A549 treated with Hydrocortisone at 1 μM for 4 hours (cell line): ENCODE measurements at places on chromosomes 16 and 17. TPM values are rescaled to one million over a fixed set of nuclear protein-coding genes. Genes with fewer than 3 reads are reported as not detected.

The ZNF263 gene
- total RNA-seq = 34.7 to 46.2 TPM (median 35.1 TPM) in 5 replicates

The CACNG3 gene
- total RNA-seq = not detected in 5 replicates

The CHST5 gene
- total RNA-seq = 0.16 to 0.35 TPM (median 0.29 TPM) in 3 of 5 replicates, not detected in the others

The GRAPL gene
- 0.12 to 0.22 TPM in 2 of 5 replicates, not detected in the others for total RNA-seq

The CCL3 gene
- not detected in 5 replicates for total RNA-seq

The KRT35 gene
- total RNA-seq = not detected in 5 replicates

The C17orf78 gene
- not detected in 5 replicates for total RNA-seq

The PDILT gene
- not detected in 5 replicates for total RNA-seq

The NEUROD2 gene
- not detected in 5 replicates for total RNA-seq

The TPSD1 gene
- not detected in 5 replicates for total RNA-seq

The GCGR gene
- 0.08 to 0.47 TPM (median 0.30 TPM) in 5 replicates for total RNA-seq

The DPEP1 gene
- total RNA-seq = 0.64 to 1.4 TPM (median 1.1 TPM) in 5 replicates

The KAT2A gene
- 41.3 to 45.4 TPM (median 44.6 TPM) in 5 replicates for total RNA-seq

The MT1A gene
- 22.0 to 34.8 TPM (median 26.9 TPM) in 5 replicates for total RNA-seq

The BCL6B gene
- total RNA-seq = not detected in 5 replicates

The UBN1 gene
- total RNA-seq = 24.8 to 29.0 TPM (median 26.5 TPM) in 5 replicates

The NHLRC4 gene
- 0.17 to 0.32 TPM (median 0.23 TPM) in 5 replicates for total RNA-seq

The WNT9B gene
- total RNA-seq = not detected in 5 replicates

The EVPL gene
- total RNA-seq = 14.7 to 18.8 TPM (median 16.8 TPM) in 5 replicates

The C17orf107 gene
- total RNA-seq = 0.17 to 0.31 TPM (median 0.25 TPM) in 5 replicates

The ST6GALNAC2 gene
- total RNA-seq = 0.23 to 0.58 TPM (median 0.53 TPM) in 5 replicates

The CCT6B gene
- total RNA-seq = 1.1 to 2.3 TPM (median 1.5 TPM) in 5 replicates

The TEKT3 gene
- 0.14 TPM in 1 of 5 replicates, not detected in the others for total RNA-seq

The CLEC18B gene
- total RNA-seq = 0.11 to 0.50 TPM (median 0.36 TPM) in 5 replicates

The CCDC40 gene
- total RNA-seq = 5.6 to 7.9 TPM (median 6.9 TPM) in 5 replicates

The KRTAP9-4 gene
- not detected in 5 replicates for total RNA-seq

The KRTAP2-1 gene
- not detected in 5 replicates for total RNA-seq

The CHST6 gene
- total RNA-seq = 0.10 to 0.27 TPM (median 0.16 TPM) in 5 replicates

The CACNG1 gene
- 0.08 to 0.21 TPM (median 0.13 TPM) in 5 replicates for total RNA-seq

The KRTAP9-8 gene
- not detected in 5 replicates for total RNA-seq

The SLC5A11 gene
- 0.22 to 0.51 TPM (median 0.36 TPM) in 5 replicates for total RNA-seq

The CAVIN1 gene
- total RNA-seq = 396 to 431 TPM (median 412 TPM) in 5 replicates

The HIC1 gene
- 1.2 to 2.0 TPM (median 1.5 TPM) in 5 replicates for total RNA-seq

The KRT33A gene
- total RNA-seq = not detected in 5 replicates

The TMEM114 gene
- not detected in 5 replicates for total RNA-seq

The VAT1L gene
- 0.03 to 0.07 TPM in 2 of 5 replicates, not detected in the others for total RNA-seq

The MPV17L gene
- total RNA-seq = 4.7 to 6.2 TPM (median 4.7 TPM) in 5 replicates

The ELOB gene
- 397 to 574 TPM (median 505 TPM) in 5 replicates for total RNA-seq

The TBC1D26 gene
- 0.07 TPM in 1 of 5 replicates, not detected in the others for total RNA-seq

The GPR179 gene
- total RNA-seq = 0.02 to 0.05 TPM (median 0.03 TPM) in 5 replicates

The OR3A1 gene
- not detected in 5 replicates for total RNA-seq

The EFCAB13 gene
- 1.3 to 2.4 TPM (median 1.9 TPM) in 5 replicates for total RNA-seq

The TLCD1 gene
- total RNA-seq = 29.1 to 47.2 TPM (median 43.1 TPM) in 5 replicates

The KRTAP3-1 gene
- 0.24 TPM in 1 of 5 replicates, not detected in the others for total RNA-seq

The NLRC3 gene
- 0.01 to 0.03 TPM in 2 of 5 replicates, not detected in the others for total RNA-seq

The PARD6A gene
- total RNA-seq = 1.5 to 2.4 TPM (median 2.2 TPM) in 5 replicates

The NKD1 gene
- total RNA-seq = 0.14 to 0.70 TPM (median 0.38 TPM) in 5 replicates

The DHRS11 gene
- 7.5 to 9.1 TPM (median 8.6 TPM) in 5 replicates for total RNA-seq

The LLGL2 gene
- 20.2 to 35.0 TPM (median 30.2 TPM) in 5 replicates for total RNA-seq

The RHBDL3 gene
- 3.7 to 5.0 TPM (median 4.2 TPM) in 5 replicates for total RNA-seq

The GPR142 gene
- not detected in 5 replicates for total RNA-seq

The RNF167 gene
- 86.0 to 136 TPM (median 116 TPM) in 5 replicates for total RNA-seq

The KARS1 gene
- 159 to 177 TPM (median 171 TPM) in 5 replicates for total RNA-seq

The KCNH4 gene
- 0.20 to 0.36 TPM (median 0.35 TPM) in 5 replicates for total RNA-seq

The SYCE1L gene
- 2.5 to 8.8 TPM (median 8.2 TPM) in 5 replicates for total RNA-seq

The TSNAXIP1 gene
- 0.31 to 0.78 TPM (median 0.48 TPM) in 5 replicates for total RNA-seq

The TRIM72 gene
- 0.01 to 0.10 TPM (median 0.05 TPM) in 5 replicates for total RNA-seq

The EMP2 gene
- 32.1 to 47.2 TPM (median 42.2 TPM) in 5 replicates for total RNA-seq

The PGAP6 gene
- 29.5 to 37.7 TPM (median 32.3 TPM) in 5 replicates for total RNA-seq
